ENCODE measurements at places on chromosomes 16 and 17.

- DNase-seq = no peak
Measured at GRCh38 chr17:4357671-4358070, 8.8 kb downstream of the UBE2G1 start.

- no peak for DNase-seq
Measured at GRCh38 chr17:13460261-13461000, 141.3 kb downstream of the HS3ST3A1 start.

GRCh38 chr16:54936979-54937670 lies 6.5 kb downstream of the IRX5 start:
- peak; percentile 14 for DNase-seq

DNA sequence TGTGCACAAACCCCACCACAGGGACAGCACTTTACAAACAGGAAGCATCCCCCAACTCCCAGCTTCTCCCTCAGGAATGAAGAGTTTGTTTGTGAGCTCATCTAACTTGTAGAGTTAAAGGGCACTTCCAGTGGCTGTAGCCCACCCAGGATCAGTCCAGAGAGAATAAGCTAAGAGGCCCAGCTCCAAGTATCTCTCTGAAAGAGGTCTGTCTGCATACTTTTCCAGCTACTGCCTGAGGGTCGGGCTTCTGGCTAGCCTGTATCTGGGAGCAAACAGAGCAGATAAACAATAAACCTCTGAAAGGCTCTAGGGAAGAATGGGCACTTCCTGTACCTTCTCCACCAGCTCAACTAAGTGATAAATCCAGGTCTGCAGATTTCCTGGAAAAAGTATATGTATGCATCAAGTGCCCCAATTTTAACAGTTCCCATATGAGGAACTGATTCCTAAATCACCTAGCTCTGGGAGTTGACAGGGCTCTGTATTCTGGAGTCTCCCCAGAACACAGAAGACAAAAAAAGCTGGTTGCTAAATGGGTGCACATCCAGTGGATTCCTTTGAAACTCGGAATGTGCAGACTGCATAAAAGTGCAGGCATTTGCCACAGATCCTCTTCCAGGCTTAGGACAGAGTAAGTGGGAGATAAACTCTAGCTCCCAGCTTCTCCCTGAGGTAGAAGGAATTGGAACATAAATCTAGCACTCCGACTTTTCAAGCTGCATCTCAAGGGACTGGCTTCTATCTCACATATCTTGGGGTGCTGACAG lies 37.1 kb upstream of the MYLK3 start:
- DNase-seq = no peak

GRCh38 chr16:4649744-4650442 lies 25.3 kb downstream of the MGRN1 start:
- DNase-seq = no peak

DNA sequence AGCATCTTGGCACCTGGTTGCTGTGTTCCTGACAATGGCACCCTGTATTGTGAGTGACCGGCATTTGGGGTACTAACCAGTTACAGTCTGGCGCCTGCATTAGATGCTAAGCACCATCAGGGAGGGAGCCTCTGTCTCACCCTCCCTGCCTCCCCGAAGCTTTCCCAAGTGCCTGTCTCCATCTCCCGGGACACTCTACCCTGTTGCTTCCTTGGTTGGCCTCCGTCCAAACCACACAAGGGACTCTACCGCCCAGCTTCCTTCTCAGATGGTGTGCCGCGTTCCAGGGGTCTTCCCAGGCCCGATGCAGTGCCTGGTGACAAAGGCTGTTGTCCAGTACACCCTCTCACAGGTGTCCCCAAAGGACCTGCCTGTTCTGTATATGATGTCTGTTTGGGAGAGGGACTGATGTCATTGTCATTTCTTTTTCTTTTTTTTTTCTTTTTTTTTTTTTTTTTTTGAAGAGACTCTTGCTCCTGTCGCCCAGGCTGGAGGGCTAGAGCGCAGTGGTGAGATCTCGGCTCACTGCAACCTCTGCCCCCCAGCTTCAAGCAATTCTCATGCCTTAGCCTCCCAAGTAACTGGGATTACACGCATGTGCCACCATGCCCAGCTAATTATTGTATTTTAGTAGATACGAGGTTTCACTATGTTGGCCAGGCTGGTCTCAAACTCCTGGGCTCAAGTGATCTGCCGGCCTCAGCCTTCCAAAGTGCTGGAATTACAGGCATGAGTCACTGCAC lies 6.7 kb downstream of the SNN start:
- no peak for DNase-seq

- DNase-seq = no peak
Measured at GRCh38 chr16:46986438-46986837, 13.0 kb upstream of the DNAJA2 start.

- no peak for DNase-seq
Measured at GRCh38 chr17:76492123-76492988, 8.9 kb downstream of the RHBDF2 start.

DNA sequence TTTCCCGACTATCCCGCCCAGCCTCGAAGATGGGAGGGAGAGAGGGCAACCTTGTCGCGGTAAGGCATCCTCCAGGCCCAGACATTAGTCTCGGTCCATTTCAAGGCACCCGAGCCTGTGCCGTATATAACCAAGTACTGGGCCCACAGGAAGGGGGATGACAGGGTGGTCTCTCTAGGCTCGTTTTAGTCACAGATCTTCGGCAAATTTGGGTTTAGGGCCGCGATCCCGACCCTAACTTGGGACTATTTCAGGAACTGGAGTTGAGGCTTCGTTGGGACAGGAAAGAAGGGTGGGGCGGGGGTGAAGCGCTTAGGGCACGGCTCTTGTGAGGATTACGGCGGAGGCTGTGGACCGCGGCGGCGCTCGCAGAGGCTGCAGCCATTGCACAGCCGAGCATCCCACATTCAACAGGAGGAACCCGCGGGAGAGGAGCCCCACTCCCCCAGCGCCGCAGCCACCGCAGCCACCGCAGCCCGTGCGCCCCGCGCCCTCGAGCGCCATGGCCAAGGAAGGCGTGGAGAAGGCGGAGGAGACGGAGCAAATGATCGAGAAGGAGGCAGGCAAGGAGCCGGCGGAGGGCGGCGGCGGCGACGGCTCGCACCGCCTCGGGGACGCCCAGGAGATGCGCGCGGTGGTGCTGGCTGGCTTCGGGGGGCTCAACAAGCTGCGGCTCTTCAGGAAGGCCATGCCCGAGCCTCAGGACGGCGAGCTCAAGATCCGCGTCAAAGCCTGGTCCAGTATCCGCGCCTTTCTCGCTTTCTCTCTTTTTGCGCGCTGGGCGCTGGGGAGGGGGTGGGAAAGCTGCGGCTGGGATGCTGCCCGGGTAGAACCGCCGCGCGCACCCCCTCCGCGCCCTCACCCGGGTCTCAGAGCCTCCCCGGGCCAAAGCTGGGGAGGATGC lies at the start of gene VAT1L:
VAT1L (plus strand) TSS at position 384 of the 904 bp plus-strand sequence; CDS start at position 503, 119 bp downstream.
- no peak for DNase-seq

- no peak for DNase-seq
Measured at GRCh38 chr16:22070361-22071330, 21.7 kb upstream of the VWA3A start.

DNA sequence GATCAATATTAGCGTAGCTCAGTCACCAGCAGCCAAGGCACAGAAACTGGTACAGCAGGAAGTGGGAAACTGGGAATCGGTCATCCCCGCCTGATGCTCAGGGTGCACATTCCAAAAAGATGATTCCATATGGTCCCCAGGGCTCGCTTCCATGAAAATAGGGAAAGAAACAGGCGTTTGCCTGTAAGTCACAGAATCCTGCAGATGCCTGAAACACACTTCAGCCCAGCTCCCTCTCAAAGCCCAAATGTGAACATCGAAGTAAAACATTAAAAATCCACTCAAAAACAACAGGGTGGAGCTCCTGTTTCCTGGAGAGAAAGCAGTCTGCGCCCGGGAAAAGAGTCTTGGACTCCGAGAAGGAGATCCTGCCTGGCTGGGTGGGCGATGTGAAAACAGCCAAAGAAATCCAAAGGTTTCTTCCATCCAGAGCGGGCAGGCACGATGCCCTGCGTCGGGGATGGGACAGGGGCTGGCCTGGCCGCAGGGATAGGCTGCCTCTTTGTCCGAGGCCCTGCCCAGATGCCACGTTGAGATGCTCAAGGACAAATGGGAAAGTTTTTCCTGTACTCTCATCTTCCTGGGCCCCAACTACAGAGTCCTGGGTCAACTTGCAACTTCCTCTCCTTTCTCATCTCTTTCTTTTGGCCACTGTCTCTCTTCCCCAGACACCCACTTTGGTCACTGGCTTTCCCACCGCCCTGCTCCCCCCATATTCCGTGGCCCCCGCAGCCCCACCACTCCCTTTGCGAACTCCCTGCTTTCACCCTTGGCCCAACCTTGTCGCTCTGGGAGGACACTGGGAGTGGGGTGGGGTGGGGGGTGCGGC lies 743 bp downstream of the WIPI1 start:
- no peak for DNase-seq

DNA sequence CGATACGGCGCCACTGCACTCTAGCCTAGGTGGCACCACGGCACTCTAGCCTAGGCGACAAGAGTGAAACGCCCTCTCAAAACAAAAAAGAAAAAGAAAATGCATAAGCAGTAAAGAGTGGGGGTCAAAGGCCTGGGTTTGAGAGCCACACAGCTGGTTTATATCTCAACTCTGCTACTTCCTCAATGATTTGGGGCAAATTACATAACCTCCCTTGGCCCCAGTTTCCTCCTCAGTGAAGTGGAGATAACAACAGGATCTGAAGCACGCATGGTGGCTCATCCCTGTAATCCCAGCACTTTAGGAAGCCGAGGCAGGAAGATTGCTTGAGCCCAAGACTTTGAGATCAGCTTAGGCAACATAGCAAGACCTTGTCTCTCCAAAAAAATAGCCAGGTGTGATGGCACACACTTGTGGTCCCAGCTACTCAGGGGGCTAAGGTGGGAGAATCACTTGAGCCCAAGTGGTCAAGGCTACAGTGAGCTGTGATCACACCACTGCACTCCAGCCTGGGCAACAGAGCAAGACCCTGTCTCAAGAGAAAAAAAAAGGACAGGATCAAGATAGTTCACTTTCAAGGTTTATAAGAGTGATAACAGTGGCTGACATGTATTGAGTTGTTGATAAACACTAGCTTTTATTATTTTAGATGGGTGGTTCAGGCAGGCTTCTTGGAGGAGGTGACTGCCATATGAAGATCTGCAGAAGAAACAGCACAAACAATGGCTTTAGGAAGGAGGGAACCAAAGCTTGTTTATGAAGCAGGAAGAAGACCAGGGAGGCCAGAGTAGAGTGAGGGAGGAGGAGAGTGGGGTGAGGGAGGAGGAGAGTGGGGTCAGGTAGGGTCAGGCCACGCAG lies 8.5 kb upstream of the COG1 start:
- no peak for DNase-seq

GRCh38 chr16:85995541-85996423 lies 96.8 kb downstream of the IRF8 start:
- no peak for DNase-seq

DNA sequence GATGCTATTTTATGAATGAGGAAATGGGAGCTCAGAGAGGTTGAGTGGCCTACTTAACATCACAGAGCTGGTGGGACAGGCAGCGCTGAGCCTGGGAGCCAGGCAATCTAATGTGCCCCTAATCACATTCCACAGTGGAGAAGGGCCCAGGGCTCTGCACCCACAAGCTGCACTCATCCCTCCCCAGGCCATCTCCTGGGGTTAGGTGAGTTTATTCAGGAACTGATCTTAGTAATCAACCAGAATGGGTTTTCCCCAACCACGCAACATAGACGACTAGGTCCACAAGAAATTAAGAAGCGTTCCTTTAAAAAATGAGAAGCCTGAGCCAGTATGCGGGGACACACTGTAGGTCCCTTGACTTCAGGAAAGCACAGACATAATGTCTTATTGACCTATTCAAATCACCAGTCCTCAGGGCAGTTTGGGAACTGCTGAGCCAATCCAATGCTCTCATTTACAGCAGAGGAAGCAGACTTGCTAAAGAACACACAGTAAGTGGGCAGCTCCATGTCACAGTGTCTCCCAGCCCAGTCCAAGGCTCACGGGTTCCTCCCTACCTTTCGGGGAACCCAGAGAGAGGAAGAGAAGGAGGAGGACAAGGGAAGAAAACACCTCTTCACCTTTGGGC lies 2.3 kb downstream of the MPP3 start:
- no peak for DNase-seq

- DNase-seq = no peak
Measured at GRCh38 chr16:56121156-56121500, 70.2 kb upstream of the GNAO1 start.

DNA sequence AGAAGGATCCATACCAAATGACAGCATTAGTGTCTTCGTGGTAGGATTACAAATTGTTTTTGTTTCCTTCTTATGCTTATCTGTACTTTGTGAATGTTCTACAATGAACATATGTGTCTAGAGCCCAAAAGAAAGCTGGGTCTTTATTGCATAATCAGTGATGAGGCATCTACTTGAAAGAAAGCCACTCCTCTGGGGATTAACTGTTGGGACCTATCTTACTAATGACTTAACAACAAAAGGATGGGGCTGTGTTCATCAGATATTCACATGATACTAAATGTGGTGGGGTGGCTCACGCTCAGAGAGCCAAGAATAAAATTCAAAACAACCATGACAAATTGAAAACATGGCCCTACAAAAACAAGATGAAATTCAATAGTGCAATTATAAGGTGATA lies 160.2 kb downstream of the RGS9 start:
- DNase-seq = no peak

DNA sequence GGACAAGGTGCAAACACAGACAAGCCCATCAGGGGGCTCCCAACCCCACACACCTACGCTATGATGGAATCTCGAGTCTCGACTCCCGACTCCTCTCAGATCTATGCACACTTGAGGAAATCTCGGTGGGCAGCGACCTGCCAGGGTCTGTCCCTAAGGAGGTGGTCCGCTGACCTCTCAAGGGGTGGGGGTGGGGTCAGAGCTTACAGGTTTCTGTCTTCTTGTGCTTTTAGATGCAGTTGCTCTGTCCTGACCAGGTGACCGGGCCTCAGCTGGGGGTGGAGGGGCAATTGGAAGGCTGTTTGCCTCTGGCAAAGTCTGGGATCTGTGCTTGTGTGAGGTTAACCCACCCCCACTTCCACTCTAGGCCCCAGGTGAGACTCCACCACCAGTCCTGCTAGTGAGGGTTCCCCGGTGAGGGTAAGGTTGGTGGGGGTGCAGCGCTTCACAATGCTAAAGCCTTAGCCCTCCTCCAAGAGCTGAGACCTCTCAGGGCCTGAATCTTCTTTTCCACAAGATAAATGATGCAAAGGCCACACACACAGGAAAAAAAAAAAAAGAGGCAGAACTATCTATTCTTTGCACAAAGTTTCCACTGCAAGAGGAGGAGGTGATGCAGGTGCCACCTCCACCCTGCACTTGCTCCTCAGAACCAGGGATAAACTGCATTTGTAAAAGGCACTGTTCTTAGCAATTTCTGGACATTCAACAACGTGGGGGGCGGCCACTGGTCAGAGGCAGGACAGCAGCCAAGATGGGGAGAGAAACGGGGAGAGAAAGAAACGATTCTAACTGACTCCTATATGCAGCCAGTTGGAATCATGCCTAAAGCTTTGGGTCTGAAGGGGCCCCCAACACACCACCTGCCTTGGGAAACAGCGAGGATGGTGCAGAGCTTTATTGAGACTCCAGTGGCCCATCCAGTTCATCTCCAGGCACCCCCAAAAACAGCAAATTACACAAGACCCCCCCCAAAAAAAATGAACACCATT lies 4.1 kb downstream of the CISD3 start:
- DNase-seq = no peak

- no peak for DNase-seq
Measured at GRCh38 chr17:41781404-41782110, 5.0 kb downstream of the JUP start.

GRCh38 chr16:12406926-12407690 lies 396.6 kb downstream of the CPPED1 start:
- no peak for DNase-seq
